Iris pigment epithelial cell (primary cell): ENCODE measurements at places on chromosomes 13 and 19.

- no peak for DNase-seq
These were observed 110.4 kb upstream of the TSC22D1 start for GRCh38 chr13:44686531-44686934.

GRCh38 chr13:99214232-99214631 is 13.6 kb downstream of the UBAC2 start:
- no peak for DNase-seq

DNA sequence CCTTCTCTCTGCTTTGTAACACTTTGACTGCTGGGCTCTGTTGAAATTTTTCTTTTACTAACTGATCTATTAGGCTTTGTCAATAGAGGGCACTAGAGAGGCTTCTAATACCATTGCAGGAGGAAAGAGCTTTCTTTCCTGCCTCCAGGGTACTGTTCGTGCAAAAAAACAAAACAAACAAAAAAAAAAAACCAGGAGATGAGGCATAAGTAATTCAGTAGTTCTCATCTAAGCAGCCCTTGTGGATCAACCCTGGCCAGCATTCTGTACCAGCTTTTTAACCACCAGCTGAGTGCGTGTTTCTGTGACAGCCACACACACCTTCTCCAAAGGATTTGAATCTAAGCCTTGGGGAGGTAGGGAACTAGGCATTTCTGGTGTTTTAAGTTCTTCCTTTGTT is 1707.6 kb upstream of the SLC10A2 start:
- peak; percentile 69 for DNase-seq

DNA sequence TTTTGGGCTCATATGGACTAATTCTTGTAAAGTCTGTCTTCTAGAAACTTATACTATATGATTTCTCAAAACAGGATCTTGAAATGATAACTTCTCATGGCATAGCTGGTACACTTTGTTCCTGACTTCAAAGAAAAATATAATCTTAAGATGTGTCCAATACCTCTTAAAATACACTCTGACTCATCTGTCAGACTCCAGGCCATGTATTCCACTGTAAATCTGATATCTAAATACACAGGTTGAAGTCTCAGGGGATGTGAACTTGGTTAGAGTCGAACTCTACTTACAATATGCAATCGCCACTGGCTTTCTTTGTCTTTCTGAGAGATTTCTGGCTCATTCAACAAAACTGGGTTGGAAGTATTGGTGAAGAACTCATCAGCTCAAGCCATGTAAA is 99.8 kb downstream of the LACC1 start:
- peak; percentile 9 for DNase-seq

- no peak for DNase-seq
These were observed 545.2 kb downstream of the IRS2 start for GRCh38 chr13:109241160-109241559.

DNA sequence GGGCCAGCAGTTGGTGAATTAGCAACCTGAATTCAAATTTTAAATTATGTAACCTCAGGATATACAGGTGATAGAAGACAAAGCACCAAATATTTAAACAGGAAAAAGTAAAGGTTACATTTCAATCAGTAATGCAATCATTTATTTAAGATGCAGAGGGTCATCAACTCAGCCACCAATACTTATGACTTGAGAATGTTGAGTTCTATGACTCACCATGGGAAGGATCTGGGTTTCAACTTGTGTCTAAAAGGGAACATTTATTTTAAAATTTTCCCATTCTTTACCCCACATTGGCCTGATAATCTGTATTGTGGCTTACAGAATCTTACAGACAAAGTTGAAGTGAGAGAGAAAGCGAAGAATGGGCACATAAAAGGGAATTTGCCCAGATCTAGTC is 418.0 kb downstream of the NDFIP2 start:
- DNase-seq = peak; percentile 38

- DNase-seq = no peak
These were observed 22.9 kb upstream of the ADGRE1 start for GRCh38 chr19:6864325-6864940.

GRCh38 chr13:46531953-46532352 is 21.0 kb upstream of the LRCH1 start:
- no peak for DNase-seq

DNA sequence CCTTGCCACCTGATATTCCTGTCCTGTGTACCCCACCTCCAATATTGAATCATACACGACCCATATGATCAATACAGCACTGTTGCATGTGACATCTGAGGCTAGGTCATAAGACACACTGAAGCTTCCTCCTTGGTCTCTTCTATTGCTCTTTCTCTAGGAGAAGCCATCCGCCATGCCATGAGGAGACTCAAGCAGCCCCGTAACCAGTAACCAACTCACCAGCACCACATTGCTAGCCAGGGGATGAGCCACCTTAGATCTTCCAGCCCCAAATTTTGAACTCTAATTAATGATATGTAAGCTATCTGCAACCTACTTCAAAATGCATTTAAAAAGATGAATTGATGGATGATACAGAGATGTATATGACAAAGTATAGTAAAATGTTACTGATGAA is 28.6 kb downstream of the ZNF557 start:
- no peak for DNase-seq

GRCh38 chr13:36819739-36820090 is 693 bp downstream of the RFXAP start:
- DNase-seq = peak; percentile 47

DNA sequence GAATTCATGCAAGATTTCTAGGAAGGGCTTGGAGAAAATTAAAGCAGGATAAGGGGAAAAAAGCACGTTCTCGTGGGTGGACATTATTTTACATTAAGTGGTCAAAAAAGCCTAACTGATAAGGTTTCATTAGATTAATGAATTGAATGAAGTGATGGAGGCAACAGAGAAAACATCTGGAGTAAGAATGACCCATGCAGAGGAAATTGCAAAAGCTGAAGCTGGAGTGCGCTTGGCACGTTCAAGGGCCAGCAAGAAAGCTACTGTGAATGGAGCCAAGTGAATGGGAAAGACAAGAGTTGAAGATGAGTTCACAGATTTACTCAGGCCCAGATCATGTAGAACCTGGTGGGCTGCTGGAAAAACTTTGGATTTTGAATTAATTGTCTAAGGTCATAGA is 777.9 kb downstream of the DACH1 start:
- DNase-seq = no peak

DNA sequence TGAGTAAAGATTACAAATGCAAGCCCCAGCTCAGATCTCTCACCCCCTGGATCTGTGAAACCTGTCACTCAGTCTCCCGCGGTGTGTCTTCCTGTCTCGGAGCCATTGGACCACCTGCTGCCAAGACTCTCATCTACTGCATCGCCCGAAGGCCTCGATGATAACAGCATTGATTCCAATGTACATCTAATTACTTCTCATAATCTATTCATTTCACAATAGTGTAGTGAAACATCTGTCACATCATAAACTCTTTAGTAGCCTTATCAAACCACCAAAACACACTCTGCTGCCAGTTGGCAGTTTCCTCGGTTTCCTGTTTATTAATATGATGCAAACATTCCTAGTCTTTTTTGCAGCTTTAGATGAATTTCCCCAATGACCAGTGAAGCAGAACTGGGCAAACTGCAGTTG is 220.3 kb downstream of the POU4F1 start:
- no peak for DNase-seq

- no peak for DNase-seq
These were observed 112.8 kb downstream of the NALCN start for GRCh38 chr13:101303521-101303920.
